ENCODE measurements at places on chromosomes 11 and 22.

DNA sequence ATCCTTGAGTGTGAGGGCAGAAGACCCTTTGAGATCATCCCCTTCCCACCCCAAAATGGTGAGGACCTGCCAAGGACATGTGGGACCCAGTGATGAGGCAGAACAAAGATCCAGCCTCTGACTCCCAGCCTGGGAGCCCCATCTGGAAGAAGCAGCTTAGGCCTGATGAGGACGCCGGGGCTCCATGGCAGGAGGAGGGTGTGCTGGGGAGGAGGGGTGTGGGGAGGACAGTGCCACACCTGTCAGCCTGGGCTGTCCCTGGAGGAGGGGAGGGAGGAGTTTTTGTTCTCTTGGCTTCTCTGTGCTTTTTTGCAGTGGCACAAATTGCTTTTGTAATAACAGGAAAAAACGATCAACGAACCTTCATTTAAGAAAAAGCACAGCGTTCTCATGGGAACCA is 44.4 kb upstream of the DAGLA start:
- H3K36me3 ChIP-seq, result no peaks in the 10 kb centered on the region
- no peak for DNase-seq
- H3K4me3 ChIP-seq, result no peak overlapping the region
- no peak overlapping the region for H3K27ac ChIP-seq
- H3K4me1 ChIP-seq, result no peaks in the 10 kb centered on the region

GRCh38 chr11:127042445-127042844 is 41.9 kb upstream of the KIRREL3 start:
- no peaks in the 10 kb centered on the region for H3K36me3 ChIP-seq
- no peak for DNase-seq
- H3K4me1 ChIP-seq, result no peaks in the 10 kb centered on the region
- H3K27me3 ChIP-seq, result peaks cover 5% of the 10 kb centered on the region
- H3K27ac ChIP-seq, result no peak overlapping the region
- no peak overlapping the region for H3K4me3 ChIP-seq

DNA sequence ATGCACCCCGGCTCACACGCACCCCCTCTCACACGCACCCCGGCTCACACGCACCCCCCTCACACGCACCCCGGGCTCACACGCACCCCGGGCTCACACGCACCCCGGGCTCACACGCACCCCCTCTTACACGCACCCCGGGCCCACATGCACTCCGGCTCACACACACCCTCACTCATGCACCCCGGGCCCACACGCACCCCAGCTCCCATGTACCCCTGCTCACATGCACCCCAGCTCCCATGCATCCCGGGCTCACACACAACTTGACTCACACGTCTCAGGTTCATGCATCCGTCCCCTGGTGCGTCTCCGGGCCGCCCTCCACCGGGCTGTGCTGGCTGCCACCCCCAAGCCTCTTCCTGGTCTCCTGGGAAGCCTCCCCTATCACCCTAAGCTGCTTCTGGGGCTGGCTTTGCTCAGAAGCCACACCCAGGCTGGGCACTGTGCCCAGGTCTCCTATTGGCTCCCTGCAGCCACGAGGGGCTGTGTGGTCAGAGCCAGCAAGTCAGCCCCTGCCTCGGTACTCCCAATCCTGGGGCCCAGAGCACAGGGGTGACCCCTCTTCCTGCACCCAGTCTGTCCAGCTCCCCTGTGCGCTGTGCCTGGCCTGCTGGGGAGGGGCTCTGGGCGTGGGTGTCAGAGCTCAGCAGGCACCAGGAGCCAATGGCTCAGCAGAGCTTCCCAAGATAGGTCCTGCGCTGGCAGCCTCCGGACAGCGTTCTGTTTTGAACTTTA is 16.9 kb downstream of the TSPAN4 start:
- DNase-seq, result no peak
- no peak overlapping the region for H3K27ac ChIP-seq
- no peaks in the 10 kb centered on the region for H3K36me3 ChIP-seq
- H3K27me3 ChIP-seq, result no peaks in the 10 kb centered on the region
- no peak overlapping the region for H3K4me3 ChIP-seq

DNA sequence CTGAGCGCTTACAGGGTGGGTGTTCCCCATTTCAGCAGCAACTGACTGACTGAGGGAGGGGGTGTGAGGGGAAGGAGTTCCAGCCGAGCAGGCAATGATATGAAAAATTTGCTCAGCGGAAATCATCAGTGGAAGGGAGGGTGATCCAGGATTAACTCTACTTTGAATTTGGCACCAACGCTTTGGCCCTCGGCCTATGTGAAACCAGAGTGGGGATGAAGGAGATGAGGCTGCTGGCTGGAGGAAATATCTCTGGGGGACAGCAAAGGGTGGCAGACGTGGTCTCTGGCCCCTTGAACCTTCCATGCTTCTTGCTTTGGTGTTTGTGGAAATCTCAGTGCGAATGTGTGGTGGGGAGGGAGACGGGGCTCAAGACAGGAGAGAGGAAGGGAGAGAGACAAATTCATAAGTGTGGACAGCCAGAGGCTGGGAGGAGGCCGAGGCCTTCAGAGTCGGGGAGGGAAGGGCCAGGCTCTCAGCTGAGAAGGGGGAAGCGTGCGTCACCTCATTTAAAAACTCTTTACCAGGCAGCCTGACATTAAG is 83.6 kb downstream of the FDX1 start:
- H3K4me1 ChIP-seq, result no peaks in the 10 kb centered on the region
- H3K4me3 ChIP-seq, result no peak overlapping the region
- no peaks in the 10 kb centered on the region for H3K36me3 ChIP-seq

DNA sequence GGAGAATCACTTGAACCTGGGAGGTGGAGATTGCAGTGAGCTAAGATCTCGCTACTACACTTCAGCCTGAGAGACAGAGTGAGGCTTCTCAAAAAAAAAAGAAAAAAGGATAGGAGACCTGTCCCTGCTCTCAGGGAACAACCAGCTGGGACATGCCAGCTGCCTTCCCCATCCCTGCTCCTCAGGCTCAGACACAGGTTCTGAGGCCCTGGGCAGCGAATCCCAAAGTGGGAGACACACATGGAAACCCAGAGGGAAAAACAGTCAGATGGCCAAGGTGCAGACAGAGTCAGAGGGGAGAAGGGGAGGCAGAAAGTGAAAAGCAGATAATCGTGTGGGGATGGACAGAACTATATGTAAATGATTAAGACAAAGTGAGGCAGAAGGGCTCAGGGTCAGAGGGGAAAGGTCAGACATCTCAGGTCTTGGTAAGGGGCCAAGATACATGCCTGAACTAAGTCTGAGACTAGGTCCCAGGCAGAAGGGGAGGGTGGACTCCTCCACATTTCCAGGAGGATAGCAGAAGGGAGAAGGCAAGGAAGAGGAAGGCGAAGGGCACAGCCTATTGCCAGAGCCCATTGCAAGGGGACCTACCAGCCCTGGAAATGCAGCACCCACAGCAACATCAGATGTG is 14.2 kb downstream of the STARD10 start:
- peak overlapping the region; percentile 18 for H3K4me3 ChIP-seq
- H3K27ac ChIP-seq, result no peak overlapping the region
- H3K36me3 ChIP-seq, result no peaks in the 10 kb centered on the region
- H3K27me3 ChIP-seq, result no peaks in the 10 kb centered on the region
- DNase-seq, result no peak
- H3K4me1 ChIP-seq, result peaks cover 25% of the 10 kb centered on the region

- H3K4me1 ChIP-seq, result no peaks in the 10 kb centered on the region
- no peak overlapping the region for H3K27ac ChIP-seq
- H3K4me3 ChIP-seq, result no peak overlapping the region
These were observed 353.7 kb downstream of the INSC start for GRCh38 chr11:15468466-15468865.

DNA sequence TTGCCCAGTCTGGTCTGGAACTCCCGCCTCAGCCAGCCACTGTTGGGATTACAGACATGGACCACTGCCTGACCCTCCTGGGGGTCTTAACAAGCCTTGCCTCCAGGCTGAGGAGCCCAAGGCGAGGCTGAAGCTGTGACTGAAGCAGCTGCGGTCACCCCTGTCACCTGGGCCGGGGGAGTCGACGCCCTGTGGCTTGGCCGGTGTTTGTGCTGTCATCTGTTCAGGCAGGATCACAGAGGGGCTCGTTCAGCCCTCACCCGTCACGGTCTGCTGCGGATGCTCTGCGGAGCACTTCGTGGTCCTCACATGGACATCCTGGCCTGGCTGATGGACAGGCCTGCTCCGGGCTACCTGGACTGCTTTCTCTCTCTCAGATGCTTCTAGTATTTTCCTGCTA is 23.8 kb downstream of the TRMU start:
- H3K27ac ChIP-seq, result no peak overlapping the region
- H3K36me3 ChIP-seq, result peaks cover 50% of the 10 kb centered on the region
- H3K4me3 ChIP-seq, result no peak overlapping the region
- no peaks in the 10 kb centered on the region for H3K4me1 ChIP-seq
- peaks cover 3% of the 10 kb centered on the region for H3K27me3 ChIP-seq

Measured in activated T-cell treated with anti-CD3 and anti-CD28 coated beads, Interleukin-2, amount 50 U/mL, for 24 hours (primary cell).